ENCODE measurements at places on chromosomes 7 and 10.

DNA sequence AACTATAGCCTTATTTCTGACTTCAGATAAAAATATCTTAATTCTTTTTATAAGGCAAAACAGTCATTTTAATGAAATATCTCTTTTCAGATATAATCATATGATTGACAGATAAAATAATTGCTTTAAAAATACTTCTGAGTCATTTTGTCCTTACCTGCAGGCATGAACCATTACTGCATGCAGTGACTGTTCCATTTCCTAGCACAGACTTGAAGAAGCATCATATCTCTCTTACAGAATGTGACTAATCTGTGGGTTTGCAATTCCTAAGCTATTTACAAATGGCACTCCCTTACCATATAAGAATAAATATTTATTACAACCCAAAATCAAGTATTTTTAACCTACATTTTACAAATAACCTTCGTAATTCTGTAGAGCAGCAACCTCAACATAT is 120.7 kb downstream of the SRPK2 start:
- DNase-seq = peak; percentile 70

DNA sequence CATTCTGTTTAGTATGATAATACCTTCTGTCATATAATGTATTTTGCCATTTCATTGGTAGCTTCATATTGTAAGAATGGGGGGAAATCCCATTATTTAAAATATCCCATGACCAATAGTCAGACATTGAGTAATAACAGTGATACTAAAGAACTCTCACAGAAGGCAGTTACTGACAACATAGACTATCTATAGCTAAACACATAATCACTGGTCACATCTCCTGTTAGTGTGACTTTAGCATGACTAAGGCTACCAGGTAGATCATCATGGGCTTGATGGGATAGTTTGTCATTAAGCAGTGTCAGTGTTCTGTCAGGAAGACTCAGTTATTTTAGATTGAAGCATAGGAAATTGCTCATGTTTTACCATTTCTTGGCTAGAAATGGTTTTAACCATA is 16.4 kb downstream of the OPN1SW start:
- DNase-seq = no peak

DNA sequence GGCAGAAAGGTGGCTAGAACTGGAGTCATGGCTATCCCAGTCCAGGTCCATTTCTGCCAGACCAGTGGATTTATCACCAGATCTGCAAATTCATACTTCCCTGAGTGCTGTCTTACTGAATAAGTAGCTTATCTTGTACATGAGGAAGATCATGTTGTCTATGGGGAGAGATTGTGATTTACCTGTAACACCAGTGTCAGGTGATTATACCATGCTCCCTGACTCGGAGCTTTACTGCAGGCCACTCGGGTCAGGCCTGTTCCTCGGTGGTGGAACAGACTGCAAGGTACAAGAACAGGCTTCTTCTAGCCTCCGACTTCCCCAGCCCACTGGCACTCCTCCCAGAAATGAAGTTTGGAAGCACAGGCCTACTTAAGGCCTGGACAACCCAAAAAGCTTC is 42.6 kb upstream of the DLG5 start:
- no peak for DNase-seq

DNA sequence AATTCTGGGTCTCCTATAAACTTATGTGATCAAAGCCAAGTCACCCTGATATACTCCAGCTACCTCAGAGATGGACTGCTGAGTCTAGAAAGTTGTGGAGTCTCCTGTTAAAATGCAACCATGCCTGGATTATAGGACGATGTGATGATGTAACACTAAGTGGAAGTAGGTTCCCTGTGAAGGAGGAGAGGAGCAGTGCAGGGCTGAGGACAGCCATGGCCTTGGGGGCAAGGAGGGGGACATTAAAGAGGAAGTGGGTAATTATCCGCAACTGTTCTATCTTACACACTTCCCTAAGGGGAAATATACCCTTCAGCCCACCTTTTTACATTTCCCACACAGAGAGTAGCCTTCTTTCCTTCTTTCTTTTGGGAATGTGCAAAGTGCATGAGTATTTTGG is 63.8 kb downstream of the MTPN start:
- DNase-seq = no peak

DNA sequence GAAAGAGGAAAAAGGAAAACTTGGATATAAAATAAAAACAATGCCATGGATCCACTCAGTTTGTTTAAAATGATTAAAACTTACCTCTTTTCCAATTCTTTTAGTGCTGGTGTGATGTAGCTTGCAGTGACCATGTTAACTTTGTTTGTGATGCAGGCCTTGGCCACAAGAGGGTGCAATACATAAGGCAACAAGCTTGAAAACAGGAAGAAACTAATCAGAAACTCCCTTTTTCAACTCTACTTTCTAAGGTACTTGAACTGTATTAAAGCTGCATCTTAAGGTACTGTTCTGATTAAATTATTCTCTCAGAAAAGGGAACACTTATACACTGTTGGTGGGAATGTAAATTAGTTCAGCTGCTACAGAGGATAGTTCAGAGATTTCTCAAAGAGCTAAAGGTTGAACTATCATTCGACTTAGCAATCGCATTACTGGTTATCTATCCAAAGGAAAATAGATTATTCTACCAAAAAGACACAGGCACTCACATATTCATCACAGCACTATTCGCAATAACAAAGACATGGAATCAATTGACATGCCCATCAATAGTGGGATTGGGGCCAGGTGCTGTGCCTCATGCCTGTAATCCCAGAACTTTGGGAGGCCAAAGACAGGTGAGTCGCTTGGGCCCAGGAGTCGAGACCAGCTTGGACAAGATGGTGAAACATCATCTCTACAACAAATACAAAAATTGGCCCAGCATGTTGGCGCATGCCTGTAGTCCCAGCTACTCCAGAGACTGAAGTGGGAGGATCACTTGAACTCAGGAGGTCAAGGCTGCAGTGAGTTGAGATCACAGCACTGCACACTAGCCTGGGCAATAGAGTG is 50.9 kb downstream of the AASS start:
- peak; percentile 72 for DNase-seq

DNA sequence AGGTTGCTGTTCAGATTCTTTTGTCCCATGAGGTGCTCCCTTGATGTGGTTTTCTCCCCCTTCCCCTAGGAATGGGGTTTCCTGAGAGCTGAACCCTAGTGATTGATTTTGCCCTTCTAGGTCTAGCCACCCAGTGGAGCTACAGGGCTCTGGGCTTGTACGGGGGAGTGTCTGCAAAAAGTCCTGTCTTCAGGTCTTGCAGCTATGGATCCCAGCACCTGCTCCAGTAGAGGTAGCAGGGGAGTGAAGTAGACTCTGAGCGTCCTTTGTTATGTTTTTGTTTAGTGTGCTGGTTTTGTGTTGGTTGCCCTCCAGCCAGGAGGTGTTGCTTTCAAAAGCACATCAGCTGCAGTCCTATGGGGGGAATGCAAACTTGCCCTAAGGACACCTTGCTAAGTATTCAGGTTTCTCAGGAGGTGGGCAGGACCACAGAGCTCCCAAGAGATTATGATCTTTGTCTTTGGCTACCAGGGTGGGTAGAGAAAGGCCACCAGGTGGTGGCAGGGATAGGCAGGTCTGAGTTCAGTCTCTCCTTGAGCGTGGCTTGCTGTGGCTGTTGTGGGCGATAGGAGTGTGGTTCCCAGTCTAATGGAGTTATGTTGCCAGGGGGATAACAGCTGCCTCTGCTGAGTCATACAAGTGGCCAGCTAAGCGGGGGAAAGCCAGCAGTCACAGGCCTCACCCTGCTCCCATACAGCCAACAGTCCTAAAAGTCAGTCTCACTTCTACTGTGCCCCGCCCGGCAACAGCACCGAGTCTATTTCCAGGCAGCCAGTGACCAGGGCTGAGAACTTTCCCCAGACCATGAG is 92.4 kb upstream of the JCAD start:
- peak; percentile 90 for DNase-seq

- peak; percentile 66 for DNase-seq
Observed at GRCh38 chr7:98240961-98241673, 10.9 kb downstream of the TECPR1 start.

DNA sequence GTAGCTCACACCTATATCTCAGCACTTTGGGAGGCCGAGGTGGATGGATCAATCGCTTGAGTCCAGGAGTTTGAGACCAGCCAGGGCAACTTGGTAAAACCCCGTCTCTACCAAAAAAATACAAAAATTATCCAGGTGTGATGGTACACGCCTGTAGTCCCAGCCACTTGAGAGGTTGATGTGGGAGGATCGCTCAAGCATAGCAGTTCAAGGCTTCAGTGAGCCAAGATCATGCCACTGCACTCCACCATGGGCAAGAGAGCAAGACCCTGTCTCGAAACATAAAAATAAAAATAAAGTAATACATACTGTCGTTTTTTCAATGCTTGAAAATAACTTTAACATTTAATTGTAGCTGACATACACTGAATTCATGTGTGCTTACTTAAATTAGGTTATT is 57.3 kb downstream of the REEP3 start:
- DNase-seq = no peak

DNA sequence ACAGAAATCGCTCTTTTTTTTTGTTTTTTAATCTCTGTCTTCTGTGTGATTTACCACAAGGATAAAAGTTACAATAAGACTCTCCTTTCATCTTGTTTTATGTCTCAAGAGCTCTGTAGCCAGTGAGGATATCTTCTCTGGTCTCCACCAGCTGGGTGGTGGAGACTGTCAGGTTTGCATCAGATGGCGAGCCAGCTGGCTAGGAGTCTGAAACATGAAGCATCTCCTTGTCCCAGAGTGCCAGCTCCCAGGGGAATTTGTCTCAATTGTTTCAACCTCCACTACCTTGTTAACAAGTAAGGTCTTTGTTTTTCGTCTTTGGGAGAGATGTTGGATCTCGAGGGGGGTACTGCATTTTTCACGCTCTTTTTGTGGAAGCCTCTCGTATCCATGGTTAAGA is 47.3 kb downstream of the FRMPD2 start:
- DNase-seq = no peak

- DNase-seq = no peak
Observed at GRCh38 chr7:11346302-11346701, 372.6 kb downstream of the PHF14 start.

GRCh38 chr10:74058658-74059057 is 60.7 kb downstream of the VCL start:
- no peak for DNase-seq

GRCh38 chr10:1213252-1214070 is 157.3 kb downstream of the WDR37 start:
- DNase-seq = no peak

DNA sequence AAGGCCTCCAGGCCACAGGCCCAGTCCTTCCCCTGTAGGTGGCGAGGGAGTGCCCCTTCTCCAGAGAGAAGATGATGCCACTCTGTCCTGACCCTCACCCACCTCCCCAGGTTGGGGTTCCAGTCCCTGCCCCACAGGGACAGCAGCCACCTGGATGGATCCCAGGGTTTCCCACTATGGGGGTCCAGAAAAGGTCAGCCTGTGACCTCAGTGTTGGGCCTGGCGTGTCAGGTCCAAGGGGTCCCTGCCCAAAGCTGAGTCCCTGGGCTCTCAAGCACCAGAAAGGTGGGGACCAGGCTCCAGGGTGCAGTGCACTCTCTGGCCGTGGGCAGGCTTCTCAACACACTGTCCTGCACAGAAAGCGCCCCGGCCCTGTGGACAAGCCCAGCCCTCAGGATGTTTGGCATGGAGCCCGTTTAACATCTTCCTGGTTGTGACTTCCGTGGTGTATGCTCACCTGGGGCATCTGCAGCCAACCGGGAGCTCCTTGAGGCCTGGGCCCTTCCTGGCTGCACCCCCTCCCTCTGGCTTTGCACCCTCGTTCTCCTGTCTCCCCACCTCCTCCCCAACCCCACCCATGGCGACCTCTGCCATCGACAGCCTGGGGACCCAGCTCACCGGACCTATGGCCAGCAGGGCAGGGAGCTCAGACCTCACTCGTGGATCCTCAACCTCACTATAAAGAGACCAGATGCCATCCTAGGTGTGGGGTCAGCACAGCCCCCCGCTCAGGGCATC is 58.3 kb upstream of the PPP2R2D start:
- no peak for DNase-seq

GRCh38 chr10:92068900-92069299 is 145.3 kb downstream of the BTAF1 start:
- DNase-seq = no peak

GRCh38 chr10:113518816-113519591 is 33.8 kb upstream of the HABP2 start:
- DNase-seq = no peak

GRCh38 chr10:93622942-93623341 is 10.6 kb downstream of the PDE6C start:
- DNase-seq = no peak

GRCh38 chr7:64879086-64879730 is 23.9 kb upstream of the ZNF273 start:
- DNase-seq = no peak

DNA sequence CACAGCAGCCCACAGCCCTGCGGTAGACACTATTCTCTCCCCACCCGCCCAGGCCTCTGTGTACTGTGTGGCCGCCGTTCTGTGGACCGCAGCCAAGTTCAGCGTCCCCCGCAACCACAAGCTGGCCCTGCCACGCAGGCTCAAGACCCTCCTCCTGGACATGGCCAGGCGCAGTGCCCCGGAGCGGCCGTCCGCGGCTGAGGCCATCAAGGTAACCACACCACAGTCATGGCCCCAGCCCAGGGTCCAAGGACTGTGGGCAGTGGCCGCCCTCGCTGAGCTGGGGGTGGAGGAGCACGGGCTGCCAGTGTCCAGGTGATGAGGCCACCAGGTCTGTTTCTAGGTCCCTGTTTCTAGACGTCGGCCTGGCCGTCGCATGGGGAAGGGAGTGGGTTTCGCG is 34.4 kb upstream of the UTF1 start:
- DNase-seq = no peak

GRCh38 chr10:7797582-7797981 is 9.6 kb downstream of the ATP5F1C start:
- peak; percentile 86 for DNase-seq

DNA sequence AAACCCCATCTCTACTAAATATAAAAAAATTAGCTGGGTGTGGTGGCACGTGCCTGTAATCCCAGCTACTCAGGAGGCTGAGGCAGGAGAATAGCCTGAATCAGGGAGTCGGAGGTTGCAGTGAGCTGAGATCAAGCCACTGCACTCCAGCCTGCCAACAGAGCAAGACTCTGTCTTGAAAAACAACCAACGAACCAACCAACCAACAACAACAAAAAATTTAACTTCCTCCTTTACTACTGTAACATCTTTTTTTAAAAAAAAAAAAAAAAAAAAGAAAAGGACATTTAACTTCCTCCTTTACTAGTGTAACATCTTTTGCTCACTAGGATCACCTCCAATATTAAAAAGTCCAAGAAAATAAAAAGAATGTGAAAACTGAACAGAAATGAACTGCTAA is 92.3 kb upstream of the TMEM168 start:
- no peak for DNase-seq

All from AG08395 (cell line).